ENCODE measurements at places on chromosomes 5 and 9.
A peak's percentile ranks its signal among the peaks of the same experiment; 100 is the strongest.

DNA sequence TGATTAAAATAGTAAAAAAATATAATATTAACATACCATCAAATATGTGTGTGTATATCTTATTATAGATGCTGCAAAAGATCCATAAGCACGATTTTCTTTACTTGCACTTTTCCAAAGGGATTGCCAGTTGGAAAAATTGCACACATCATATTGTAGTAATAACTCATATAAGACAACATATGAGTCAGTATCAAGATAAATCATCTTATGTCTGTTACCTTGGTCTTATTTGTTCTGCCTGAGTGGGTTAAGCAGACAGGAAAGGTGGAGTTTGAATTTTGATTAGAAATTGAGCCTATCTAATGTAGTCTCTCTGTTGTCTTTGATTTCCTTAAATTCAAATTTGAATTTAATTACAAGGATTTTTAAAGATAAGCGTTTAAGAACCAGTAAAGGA lies 24.6 kb downstream of the LYSMD3 start:
- DNase-seq: no peak

GRCh38 chr9:21778304-21778703 lies 24.1 kb upstream of the MTAP start:
- no peak for DNase-seq

GRCh38 chr5:4977416-4978110 lies 162.6 kb upstream of the ADAMTS16 start:
- no peak for DNase-seq

DNA sequence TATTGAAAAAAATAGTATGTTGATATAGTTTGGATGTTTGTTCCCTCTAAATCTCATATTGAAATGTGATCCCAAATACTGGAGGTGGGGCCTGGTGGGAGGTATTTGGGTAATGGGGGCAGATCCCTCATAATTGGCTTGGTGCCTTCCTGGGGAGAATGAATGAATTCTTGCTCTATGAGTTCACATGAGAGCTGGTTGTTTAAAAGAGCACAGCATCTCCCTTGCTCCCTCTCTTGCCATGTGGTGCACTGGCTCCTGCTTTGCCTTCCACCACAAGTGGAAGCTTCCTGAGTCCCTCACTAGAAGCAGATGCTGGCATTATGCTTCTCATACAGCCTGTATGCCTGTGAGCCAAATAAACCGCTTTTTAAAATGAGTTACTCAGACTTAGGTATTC lies 154.8 kb downstream of the ADAMTS6 start:
- DNase-seq: no peak

DNA sequence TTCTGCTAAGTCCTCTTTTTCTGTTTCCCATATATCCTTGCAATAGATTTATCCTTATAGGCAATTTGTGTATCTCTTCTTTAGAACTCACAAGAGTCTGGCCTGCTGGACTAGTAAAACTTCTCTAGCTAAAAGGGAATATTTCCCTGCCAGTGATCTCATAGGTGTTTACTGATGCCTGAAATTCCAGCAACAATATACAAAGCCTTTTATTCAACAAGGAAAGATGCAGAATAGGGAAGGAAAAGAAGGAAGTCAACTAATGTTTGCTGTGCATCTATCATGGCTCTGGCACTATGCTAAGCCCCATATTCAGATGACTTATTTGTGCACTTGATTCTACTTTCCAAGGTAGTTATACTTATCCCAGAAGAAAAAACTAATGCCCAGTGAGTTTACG lies 160.0 kb upstream of the DMRTA1 start:
- DNase-seq: no peak

GRCh38 chr9:94607423-94607691 lies 13.7 kb upstream of the FBP2 start:
- DNase-seq: no peak

GRCh38 chr9:118522093-118523028 lies 818.2 kb downstream of the TLR4 start:
- peak; percentile 48 for DNase-seq

DNA sequence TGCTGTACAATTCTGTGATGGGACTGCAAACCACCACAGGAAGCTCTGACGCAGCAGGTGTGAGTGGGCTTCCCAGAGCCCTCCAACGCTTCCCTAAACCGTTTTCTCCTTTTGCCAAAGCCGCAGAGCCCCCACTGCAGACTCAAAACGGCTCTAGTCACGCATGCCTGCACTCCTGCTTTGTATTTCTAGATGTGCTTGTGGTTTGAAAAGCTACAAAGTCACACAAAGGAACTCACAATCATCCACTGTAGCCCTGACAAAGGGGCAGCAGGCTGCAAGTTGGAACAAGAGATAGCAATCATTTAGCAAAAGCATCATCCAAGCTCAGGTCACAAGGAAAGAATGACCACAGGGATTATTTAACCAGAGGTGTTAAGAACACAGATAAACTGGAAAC lies 79.3 kb downstream of the PTPN3 start:
- DNase-seq: no peak

DNA sequence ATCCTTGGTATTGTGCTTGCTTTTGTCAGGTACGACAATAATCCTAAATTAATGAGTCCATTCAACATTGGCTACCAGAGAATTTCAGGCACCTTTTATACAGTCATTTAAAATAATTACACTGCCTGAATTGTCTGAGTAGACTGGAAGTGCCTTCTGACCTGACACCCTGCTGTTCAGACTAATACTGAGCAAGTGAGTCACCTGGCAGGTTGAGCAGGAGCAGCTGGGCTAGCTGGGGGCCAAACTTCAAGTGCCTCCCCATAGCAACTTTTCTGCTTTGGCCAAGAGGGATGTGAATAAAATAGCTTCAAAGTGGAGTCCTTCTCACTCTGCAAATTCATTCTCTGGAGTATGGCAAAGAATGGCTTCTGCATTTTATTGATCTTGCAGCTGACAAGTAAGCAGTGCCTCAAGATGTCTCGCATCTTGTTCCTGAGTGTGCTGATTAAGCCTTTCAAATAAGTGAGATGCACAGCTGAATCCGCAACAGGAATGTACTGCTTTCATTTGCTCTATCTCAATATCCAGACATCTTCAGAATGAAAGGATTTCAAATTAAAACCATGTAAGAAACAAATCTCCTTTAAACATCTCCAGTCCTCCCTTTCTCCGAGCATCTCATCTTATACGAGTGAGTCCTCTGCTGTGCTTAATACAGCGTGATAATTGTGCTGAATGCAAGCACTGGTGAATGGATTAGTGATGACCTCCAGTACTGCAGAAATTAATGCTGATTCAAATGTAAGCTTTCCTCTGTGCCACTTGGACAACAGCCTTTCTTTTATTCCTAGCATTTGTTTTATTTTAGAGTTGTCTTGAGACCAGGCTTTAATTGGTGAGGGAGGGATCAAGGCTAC lies 271.2 kb downstream of the EDIL3 start:
- DNase-seq: no peak

DNA sequence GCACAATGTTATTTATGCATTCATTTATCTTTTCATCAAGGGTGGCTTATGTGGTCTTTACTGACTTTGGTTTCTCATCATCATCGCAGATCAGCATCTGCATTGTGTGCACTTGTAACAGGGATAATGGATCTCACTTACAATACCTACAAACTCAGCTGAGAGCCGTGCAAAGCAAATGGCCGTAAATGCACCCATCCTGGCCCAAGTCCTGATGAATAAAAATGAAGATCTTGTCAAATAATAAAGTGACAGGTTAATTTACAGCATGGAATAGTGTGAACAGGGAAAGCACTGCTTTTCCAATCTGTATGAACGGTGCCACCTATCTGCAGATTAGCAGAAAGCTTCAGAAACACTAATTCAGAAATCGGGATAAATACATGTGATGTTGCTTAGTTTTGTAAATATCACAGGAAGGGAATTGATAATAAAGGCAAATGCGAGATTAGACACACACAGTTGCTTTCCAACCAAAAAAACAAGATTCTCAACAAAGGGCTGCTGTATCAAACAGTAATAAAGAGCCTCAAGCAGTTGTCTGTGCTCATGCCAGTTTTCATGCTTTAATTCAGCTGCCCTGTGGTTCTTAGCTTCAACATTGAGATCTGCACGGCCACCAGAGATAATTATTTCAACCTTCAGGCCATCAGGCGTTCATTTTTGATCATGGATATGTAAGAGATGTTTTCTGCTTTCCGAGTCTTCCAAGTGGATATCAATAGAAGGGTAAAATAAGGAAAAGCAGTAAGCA lies 153.4 kb upstream of the POU5F2 start:
- DNase-seq: peak; percentile 4
